ENCODE measurements at places on chromosomes 6 and 20. TPM values are rescaled to one million over a fixed set of nuclear protein-coding genes. Genes with fewer than 3 reads are reported as not detected.

ZKSCAN3 gene
- total RNA-seq: 14.2 TPM

OR2H2 gene
- total RNA-seq: not detected

RGS17 gene
- 17.1 TPM for total RNA-seq

DLL1 gene
- 23.6 TPM for total RNA-seq

KCNQ2 gene
- 31.6 TPM for total RNA-seq

RAMACL gene
- total RNA-seq: 5.2 TPM

CST1 gene
- total RNA-seq: not detected

Data from camera-type eye (tissue), 1 donor.